Left hindlimb (tissue), 1 donor: ENCODE measurements at places on chromosomes 6 and 20.

DNA sequence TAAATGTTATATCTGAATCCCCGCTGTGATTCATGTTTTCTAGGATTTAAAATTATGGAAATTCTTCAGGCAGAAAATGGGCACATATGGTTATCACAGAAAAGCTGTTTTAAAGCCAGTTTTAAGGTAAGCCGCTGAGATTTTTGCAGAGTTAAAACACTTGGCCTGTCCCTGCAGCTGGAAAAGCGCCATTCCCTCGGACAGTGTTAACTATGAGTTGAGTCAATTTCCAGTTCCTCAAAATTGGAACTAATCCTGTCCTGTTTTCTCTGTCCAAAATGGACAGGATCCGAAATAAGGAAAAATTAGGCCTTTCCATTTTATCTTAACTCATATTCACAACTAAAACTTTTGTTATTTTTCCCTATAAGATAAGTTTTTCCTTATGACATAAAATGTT lies 225.2 kb downstream of the SAMD5 start:
- DNase-seq = no peak

- DNase-seq = no peak
Observed at GRCh38 chr6:168675375-168675774, 234.4 kb downstream of the SMOC2 start.

- peak; percentile 90 for DNase-seq
Observed at GRCh38 chr20:3846740-3847428, at the start of gene MAVS. TSS of gene MAVS (plus strand) at chr20:3846834. CDS start at chr20:3854625, 7,791 bp downstream.

DNA sequence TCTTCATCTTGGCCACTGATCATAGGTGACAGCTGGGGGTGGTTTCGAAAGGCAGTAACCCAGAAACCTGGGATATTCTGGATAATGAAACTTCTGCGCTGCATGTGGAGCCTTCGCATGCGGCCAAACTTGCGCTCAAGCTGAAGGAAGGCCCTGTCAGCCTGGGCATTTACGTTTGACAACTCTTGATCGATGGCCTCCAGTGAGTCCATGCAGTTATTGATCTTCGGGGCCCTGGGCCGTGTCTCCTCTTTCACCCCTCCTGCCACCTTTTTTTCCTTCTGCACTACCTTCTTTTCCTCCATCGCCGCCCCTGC lies 729 bp downstream of the TSPYL4 start:
- DNase-seq = no peak

DNA sequence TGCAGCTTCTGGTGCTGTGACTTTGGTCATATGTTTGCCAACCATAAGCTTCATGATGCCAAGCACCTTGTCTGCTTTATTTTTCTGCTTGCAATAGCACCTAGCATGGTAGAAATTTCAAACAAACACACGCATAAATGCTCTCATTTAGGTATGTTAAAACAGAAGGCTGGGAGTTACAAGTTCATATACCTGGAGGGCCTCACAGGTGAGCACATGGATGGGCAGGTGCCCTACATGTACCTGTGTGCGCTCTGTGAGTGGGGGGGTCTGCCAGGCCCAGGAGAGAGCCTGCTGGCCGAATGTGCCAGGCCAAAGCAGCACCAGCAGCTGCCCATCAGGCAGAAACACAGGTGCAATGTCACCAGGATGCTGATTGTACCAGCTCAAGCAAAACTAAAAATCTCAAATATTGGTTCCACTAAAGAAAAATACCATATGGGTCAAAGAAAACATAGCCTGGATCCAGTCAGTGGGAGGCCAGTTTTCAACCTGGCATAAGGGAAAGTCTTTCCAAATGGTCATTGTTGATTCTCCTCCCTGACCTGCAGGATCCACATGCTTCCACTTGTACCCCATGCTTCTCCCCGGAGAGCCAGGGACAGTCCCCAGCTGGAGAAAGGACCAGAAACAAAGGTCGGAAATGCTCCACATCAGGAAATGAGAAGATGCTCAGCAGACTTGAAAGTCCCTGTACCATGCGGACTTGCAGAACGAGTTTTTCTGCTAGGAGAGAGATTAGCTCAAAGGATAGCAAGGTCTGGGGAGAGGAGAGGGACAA lies 7.2 kb upstream of the PFDN4 start:
- no peak for DNase-seq

- no peak for DNase-seq
Observed at GRCh38 chr20:14830899-14831298, 493.5 kb upstream of the FLRT3 start.

GRCh38 chr6:108288742-108289141 lies 6.1 kb upstream of the AFG1L start:
- DNase-seq = no peak

DNA sequence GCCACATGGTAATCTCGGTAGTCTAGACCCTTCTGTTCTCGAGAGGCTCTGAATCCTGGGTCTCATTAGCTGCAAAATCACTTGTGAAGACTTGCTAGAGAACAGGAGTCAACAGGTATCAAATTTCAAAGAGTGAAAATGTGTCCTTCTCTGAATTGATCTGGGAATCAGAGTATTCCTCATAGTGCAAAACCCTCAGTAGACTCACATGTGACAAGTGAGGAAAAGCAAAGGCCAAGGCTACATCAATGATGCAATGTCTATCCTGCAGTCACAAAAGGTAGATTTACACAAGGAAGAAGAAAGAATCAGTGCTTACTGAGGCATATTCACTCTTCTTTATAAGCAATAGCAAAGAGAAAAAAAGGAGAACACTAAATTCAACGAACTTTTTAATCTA lies 1220.0 kb upstream of the GJE1 start:
- DNase-seq = no peak

GRCh38 chr6:17470938-17471327 lies 77.5 kb downstream of the CAP2 start:
- no peak for DNase-seq

GRCh38 chr6:32475392-32476206 lies 35.9 kb downstream of the HLA-DRA start:
- DNase-seq = no peak

GRCh38 chr20:5859608-5860007 lies 90.7 kb downstream of the TRMT6 start:
- no peak for DNase-seq

- no peak for DNase-seq
Observed at GRCh38 chr6:158415666-158416065, 103.4 kb downstream of the TULP4 start.

- DNase-seq = no peak
Observed at GRCh38 chr20:34540596-34541263, 17.8 kb upstream of the MAP1LC3A start.

DNA sequence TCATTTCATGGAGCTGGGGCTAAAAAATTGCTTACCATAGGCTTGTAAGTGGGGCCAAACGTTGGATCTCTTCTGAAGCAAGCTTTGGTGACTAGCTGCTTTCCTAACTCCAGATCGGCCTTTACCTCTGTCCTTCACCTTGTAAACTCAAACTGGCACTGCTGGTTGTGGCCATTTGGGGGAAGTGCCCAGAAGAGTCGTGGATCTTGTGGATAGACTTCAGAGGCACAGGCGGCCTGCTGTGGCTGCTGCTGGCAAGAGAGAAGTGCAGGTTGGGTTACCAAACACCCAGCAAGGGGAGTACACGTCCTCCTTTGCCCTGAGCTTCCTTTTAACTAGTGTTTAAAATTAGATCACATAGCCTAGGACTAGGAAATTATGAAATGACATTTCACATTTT lies 36.8 kb upstream of the KLHL31 start:
- DNase-seq = no peak

GRCh38 chr6:122719176-122719575 lies 60.3 kb upstream of the FABP7 start:
- DNase-seq = no peak

- peak; percentile 26 for DNase-seq
Observed at GRCh38 chr6:106360989-106361430, 493 bp downstream of the CRYBG1 start.

GRCh38 chr6:21942897-21943296 lies 349.3 kb downstream of the SOX4 start:
- DNase-seq = no peak

GRCh38 chr6:13795041-13795750 lies 19.2 kb downstream of the MCUR1 start:
- peak; percentile 82 for DNase-seq

DNA sequence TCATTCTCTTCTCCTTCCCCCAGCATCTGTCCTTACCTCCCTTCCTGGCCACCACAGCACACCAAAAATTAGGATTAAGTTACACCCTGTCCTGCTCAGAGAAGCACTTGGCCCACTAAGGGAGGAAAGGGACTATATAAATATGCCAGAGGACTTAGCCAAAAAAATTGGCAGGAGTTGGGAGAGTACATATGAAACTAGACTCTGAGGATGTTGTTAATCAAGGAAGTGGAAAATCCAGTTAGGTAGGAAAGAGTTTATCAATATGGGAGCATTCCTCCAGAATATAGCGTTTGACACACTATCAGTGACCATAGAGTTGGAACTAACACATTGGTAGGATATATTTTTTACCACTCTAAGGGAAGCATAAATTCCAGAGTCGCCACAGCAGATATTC lies 57.3 kb upstream of the TSHZ2 start:
- no peak for DNase-seq

GRCh38 chr6:10235344-10235743 lies 179.5 kb downstream of the TFAP2A start:
- DNase-seq = no peak

- DNase-seq = no peak
Observed at GRCh38 chr20:40427026-40427425, 262.0 kb downstream of the MAFB start.

- DNase-seq = no peak
Observed at GRCh38 chr20:3275966-3276679, 37.1 kb upstream of the SLC4A11 start.

GRCh38 chr6:21634582-21634981 lies 41.0 kb downstream of the SOX4 start:
- no peak for DNase-seq

GRCh38 chr20:61621035-61621730 lies 369.1 kb downstream of the CDH4 start:
- DNase-seq = no peak

- no peak for DNase-seq
Observed at GRCh38 chr6:148430897-148431296, 88.3 kb downstream of the SASH1 start.

DNA sequence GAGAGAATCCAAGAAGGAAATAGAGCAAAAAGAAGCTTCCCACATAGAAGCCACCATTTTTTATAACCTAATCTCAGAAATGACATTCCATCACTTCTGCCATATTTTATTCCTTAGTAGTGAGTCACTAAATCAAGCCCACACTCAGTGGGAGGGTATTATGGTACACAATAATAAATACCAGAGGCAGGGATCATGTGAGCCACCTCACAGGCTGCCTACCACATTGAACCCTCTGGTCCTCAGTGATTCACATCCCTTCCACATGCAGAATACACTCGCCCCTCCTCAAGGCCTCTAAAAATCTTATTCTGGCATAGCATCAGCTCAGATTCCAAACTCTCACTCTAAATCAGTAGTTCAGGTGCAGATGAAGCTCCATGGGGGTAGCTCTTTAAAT lies 49.4 kb downstream of the TMC2 start:
- no peak for DNase-seq

- DNase-seq = no peak
Observed at GRCh38 chr6:85129881-85130280, 320.0 kb upstream of the NT5E start.

DNA sequence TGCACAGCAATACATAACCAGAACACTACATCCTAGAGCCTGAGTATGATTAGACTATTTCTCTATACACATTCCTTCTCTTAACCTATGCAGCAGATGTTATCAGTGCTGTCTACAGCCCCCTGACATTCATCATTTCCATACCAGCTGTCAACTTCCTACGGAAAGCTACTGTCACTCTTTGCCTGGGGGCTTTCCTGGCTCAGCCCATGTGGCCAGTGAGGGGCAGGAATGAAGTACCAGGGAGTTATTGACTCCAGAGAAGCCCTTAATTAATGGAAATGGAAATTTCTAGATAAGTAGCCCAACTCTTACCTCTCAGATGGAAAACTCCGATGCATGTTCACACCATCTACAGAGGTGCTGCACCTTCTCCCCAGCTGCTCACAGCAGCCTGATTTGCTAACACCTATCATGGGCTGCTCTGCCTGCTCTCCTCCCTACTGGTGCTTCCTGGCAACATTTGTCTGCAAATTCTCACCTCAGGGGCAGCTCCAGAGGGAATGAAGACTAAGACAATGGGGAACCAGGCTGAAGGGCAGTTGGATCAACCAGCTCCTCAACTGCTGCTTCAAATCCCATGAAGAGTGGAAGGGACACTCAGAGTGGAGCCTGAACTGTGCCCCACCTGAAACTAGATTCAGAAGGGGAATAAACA lies 59.6 kb downstream of the LINC00237 start:
- no peak for DNase-seq

- no peak for DNase-seq
Observed at GRCh38 chr6:37990762-37991525, 171.4 kb downstream of the ZFAND3 start.

GRCh38 chr6:1118287-1118647 lies 193.6 kb upstream of the FOXQ1 start:
- DNase-seq = no peak

DNA sequence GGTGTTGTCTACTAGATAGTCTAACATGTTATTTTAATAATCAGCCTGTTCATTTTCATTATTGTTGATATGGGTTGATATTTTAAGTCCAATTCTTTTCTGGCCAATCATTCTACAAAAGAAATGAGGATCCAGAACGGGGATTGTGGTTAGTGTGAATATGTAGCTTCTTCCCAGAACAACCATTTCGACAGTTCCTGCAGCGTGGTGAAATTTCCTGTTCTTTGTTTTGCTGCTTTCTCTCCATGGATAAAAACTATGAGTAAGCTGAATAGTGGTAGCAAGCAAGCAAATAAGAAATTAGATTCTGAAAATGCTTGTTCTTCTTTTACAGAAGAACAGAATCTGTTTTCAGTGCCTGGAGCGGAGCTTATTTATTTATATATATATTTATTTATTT lies 65.5 kb upstream of the F13A1 start:
- DNase-seq = no peak

- DNase-seq = no peak
Observed at GRCh38 chr6:9901376-9901775, 513.5 kb downstream of the TFAP2A start.

- DNase-seq = no peak
Observed at GRCh38 chr20:52494244-52494643, 302.7 kb upstream of the ZFP64 start.
